ENCODE measurements at places on chromosomes 16 and 17.
A peak's percentile ranks its signal among the peaks of the same experiment; 100 is the strongest.

DNA sequence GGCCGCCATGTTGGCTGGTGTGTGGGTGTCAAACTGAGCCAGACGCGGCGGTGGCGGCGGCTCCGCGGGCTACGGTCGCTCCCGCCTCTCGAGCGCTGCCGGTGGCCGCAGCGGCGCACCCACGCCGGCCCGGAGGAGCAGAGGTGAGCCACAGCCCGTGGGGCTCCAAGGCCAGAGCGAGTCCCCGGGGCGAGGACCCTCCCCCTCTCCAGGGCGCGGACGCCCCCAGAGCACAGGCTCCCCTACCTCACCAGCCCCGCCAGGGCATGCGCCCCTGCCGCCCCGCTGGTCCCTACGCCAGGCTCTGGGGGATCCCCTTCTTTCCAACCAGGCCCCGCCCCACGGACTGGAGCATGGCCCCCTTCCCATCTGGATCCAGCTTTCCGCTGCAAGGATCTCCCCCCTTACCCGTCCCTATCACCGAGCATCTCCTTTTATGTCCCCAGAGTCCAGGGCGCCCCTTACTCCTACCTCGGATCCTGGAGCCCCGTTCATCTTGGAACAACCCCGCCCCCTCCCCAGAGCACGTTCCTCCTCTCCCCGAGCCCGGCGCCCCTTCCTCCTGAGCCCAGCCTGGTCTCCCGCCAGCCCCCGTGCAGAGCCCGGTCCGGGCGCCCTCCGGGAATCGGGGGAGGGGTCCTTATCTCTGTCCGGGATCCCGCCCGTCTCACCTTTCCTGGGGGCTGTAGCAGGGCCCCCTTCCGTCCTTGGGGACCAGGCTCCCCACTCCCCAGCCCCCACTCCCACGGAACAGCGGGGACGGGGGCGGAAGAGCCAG, 412 bp downstream of the EPN2 start:
- DNase-seq: peak; percentile 45

GRCh38 chr17:58996968-58997367, 109.7 kb downstream of the TRIM37 start:
- no peak for DNase-seq

DNA sequence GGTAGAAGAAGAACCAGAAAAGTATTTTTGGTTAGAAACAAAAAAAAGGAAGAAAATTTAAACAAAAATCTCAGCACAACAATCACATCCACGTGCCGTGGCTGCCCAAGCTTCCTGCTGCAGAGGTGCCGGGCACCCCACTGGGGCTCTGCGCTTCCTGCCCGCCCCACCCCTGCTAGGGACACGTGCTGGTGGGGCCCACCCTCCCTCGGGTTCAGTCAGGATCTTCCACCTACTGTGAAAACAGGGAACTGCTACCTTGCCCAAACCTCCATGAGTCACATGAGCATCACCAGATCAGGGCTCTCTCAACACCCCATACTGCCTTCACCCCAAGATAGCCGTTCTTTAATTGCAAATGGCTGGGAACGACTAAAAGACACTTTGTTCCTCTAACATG, 24.4 kb upstream of the CYTH1 start:
- peak; percentile 32 for DNase-seq

DNA sequence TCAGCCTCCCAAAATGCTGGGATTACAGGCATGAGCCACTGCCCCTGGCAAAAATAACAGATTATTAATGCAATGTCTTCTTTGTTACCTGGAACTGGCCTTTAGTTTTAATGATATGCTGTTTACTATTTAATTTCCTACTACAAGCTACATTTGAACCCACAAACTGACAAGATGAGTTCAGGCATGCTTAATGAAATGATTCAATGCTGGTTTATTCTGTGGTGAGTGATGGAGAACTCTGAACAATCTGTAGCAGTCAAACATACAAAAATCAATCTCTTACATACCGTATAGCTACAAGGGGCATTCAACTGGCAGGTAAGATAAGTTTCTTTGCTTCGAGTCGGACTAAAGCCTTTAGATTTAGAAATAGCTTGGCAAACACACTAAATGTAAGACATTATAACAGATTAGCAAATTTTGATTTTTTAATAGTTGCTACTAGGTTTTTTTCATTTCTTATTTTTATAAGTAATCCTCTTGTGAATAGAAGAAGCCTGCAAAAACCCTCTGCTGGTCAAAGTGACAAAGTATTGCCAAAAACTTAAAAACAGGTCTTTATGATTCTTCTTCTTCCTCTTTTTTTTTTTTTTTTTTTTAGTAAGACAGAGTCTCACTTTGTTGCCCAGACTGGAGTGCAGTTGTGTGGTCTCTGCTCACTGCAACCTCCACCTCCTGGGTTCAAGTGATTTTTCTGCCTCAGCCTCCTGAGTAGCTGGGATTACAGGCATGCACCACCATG, 138.5 kb downstream of the SSH2 start:
- DNase-seq: no peak

- DNase-seq: no peak
These were observed 85.3 kb downstream of the NDEL1 start for GRCh38 chr17:8520981-8521380.

- DNase-seq: no peak
These were observed 118.7 kb downstream of the SKAP1 start for GRCh38 chr17:48311324-48311723.

DNA sequence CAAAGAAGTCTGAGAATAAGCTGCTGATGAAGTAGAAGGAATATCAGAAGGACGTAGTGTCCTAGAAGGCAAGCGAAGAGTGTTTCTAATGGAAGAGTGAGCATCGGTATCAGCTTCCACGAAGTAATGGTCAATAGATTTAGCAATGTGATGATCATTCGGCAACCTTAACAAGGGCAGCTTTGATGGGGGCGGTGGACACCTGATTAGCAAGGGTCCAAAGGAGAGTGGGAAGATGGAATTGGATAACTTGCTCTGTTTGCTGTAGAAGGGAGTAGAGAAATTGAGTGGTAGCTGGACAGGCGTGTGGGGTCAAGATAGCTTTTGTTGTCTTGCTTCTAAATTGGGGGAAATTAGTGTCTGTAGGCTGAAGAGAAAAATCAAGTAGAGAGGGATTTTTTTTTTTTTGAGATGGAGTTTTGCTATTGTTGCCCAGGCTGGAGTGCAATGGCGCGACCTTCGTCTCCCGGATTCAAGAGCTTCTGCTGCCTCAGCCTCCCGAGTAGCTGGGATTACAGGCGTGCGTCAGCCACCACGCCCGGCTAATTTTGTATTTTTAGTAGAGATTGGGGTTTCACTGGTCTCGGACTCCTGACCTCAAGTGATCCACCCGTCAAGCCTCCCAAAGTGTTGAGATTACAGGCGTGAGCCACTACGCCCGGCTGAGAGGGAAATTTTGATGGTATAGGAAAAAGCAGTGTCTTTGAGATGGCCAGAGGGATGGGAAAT, 13.9 kb upstream of the HES7 start:
- no peak for DNase-seq

DNA sequence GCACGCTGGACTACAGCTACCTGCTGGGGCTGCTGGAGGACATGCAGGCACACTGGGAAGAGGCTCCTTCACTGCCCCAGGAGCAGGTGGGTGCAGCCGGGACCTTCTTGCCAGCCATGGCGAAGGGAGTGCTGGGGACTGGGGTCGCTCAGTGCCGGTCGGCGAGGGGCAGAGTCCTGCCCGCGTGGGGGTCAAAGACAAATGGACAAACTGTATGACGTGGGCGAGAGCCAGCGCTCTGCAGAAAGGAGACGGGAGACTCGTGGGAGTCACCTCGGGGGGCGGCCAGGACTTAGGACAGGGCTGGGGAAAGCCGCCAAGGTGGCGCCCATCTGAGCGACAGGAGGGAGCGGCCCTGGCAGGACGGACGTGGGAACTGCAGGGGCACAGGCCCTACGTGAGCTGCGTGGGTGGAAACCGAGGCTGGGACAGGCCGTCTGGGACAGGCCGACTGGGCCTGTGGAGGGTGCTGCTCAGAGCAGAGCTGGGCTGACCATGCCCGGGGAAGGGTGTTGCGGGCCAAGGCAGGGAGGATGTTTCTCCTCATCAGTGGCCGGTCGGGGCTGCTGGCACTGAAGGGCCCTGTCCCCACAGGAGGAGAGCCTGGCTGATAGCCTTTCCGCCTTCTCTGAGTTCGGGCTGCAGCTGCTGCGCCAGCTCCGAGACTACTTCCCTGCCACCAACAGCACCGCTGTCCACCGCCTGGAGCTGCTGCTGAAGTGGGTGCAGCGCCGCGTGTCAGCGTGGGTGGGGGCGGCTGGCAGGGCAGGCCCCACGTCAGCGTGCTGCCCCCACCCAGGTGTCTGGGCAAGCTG, 8.0 kb downstream of the TSR3 start:
- no peak for DNase-seq

- DNase-seq: peak; percentile 30
These were observed 60.4 kb downstream of the ZDHHC7 start for GRCh38 chr16:84950906-84951305.

DNA sequence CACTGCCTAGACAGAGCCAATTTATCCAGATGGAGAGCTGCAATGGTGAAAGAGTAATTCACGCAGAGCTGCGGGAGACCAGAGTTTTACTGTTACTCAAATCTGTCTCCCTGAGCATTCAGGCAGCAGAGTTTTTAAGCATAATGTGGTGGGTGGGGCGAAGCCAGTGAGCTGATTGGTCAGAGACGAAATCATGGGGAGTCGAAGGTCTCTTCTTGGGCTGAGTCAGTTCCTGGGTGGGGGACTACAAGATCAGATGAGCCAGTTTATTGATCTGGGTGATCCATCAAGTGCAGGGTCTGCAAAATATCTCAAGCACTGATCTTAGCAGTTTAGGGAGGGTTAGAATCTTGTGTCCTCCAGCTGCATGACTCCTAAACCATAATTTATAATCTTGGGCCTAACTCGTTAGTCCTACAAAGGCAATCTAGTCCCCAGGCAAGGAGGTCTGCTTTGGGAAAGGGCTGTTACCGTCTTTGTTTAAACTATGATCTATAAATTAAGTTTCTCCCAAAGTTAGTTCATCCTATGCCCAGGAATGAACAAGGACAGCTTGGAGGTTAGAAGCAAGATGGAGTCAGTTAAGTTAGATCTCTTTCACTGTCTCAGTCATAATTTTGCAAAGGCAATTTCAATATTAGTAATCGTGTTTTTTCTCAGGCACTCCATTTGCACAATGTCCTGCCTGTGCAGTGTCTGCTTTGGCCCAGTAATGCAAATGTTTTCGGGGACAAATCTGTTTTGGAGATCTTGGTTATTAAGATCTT, 27.0 kb downstream of the PIGL start:
- no peak for DNase-seq

DNA sequence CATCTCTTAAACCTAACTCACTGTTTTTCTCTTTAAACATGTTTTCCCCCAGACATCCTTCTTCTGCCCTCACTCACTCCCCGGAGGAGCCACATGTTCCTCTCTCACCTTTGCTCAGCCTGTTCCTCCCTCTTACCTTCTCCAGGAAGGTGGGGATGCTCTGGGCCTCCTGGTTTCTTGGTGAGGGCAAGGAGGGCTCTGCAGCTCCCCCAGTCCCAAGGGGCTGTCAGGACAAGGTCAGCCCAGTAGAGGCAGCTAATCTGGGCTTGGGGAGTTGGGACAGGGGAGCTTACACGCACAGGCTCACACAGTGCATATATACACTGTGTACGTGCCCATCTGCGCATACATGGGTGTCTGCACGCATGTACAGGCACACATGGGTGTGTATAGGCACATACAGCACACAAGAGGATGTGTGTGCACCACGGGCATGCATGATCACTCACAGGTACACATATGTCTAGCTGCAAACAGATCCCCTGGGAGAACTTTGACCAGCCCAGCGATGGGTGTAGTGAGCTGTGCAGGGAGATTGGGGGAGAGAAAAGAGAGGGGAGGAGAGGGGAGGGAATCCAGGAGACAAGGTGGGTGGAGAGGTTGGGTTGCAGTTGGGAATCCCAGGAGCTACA, 28.6 kb upstream of the SPNS3 start:
- DNase-seq: no peak

GRCh38 chr16:55539488-55539887, 27.0 kb upstream of the CAPNS2 start:
- no peak for DNase-seq

- peak; percentile 85 for DNase-seq
These were observed 519 bp downstream of the DDX5 start for GRCh38 chr17:64505340-64506200.

DNA sequence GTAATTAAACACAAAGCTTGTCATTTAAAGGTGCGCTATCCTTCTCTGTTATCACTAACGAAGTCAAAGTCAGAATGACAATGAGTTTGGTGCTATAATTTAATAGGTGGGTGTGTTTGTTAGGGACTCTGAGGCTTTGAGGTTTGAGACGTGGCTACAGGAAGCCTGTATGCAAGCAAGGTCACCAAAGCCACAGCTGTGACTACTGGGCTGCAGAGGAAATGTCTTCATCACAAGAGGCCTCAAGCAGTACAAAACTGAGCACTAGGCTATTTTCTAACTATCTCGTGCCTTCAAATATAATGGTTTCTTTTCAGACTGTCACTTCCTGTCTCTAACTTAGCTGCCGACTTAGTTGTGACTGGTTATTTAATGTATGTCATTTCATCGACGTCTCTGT, 141.2 kb downstream of the AATF start:
- DNase-seq: no peak

- DNase-seq: no peak
These were observed 160.4 kb downstream of the CMIP start for GRCh38 chr16:81604960-81605383.

GRCh38 chr17:66583112-66583748, 251.7 kb upstream of the CACNG5 start:
- DNase-seq: no peak

GRCh38 chr16:88792668-88793250, 7.7 kb upstream of the PIEZO1 start:
- no peak for DNase-seq

GRCh38 chr17:65055280-65055707, 1.2 kb downstream of the GNA13 start:
- DNase-seq: no peak

DNA sequence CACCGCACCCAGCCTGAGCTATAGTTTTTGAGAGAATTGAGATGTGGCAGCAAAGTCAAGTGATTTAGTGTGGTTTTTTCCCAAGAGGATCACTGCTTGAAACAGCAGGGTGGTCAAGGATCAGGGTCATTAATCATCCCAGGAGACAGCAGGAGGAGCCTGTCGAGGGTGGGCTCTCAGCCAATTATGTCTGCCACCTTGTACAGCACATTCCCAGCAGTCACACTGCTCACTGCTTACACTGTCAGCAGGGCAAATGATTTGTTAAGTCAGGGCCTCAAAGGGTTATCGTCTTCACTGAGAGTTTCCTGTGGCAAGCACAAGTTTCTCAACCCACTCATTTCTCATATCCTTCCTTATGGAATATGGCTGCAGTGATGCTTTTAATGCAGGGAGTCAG, 13.2 kb downstream of the B3GNT9 start:
- no peak for DNase-seq

- no peak for DNase-seq
These were observed 4.8 kb upstream of the UTS2R start for GRCh38 chr17:82366749-82367148.

- no peak for DNase-seq
These were observed 40.7 kb downstream of the PRAC1 start for GRCh38 chr17:48681609-48682008.

- DNase-seq: no peak
These were observed 2.1 kb downstream of the RHBDL1 start for GRCh38 chr16:677316-678190.

Measured in activated naive CD4-positive, alpha-beta T cell treated with anti-CD3 and anti-CD28 coated beads, Interleukin-2, amount 50 U/mL, for 16 hours (primary cell).